Thoracic aorta (tissue), 2 donors: ENCODE measurements at places on chromosomes 6 and 20.

GRCh38 chr6:53358440-53359094 is 9.8 kb upstream of the ELOVL5 start:
- no peak for DNase-seq

GRCh38 chr6:49913636-49914375 is 47.5 kb upstream of the CRISP1 start:
- DNase-seq: no peak

GRCh38 chr6:158543606-158544185 is 16.2 kb upstream of the TMEM181 start:
- DNase-seq: no peak

DNA sequence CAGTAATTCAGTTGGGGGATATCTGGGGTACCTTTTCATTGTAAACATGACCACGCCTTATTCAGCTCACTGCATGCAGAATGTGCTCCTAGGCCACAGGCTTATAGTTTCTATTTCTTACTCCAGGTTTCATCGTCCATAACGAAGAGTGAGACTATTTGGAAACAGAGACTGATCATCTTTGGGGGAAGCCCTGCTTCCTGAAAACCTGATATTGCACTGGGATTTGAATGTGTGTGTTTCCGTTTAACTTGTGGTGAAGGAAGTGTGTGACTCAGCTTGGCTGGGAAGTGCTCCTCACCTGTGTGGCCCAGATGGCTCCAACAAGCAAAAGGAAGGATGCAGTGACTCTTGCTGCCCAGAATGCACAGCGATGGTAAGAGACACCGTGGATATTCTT is 19.6 kb upstream of the LTV1 start:
- no peak for DNase-seq

GRCh38 chr6:12278915-12279314 is 11.2 kb upstream of the EDN1 start:
- no peak for DNase-seq

- no peak for DNase-seq
Measured at GRCh38 chr6:158416883-158417759, 104.9 kb downstream of the TULP4 start.

GRCh38 chr6:46444772-46445454 is 46.3 kb downstream of the RCAN2 start:
- no peak for DNase-seq

GRCh38 chr20:17529586-17529985 is 1.6 kb downstream of the BFSP1 start:
- DNase-seq: no peak

GRCh38 chr20:9441948-9442347 is 72.4 kb upstream of the LAMP5 start:
- DNase-seq: no peak

- DNase-seq: no peak
Measured at GRCh38 chr20:23048283-23049200, 930 bp downstream of the THBD start.

DNA sequence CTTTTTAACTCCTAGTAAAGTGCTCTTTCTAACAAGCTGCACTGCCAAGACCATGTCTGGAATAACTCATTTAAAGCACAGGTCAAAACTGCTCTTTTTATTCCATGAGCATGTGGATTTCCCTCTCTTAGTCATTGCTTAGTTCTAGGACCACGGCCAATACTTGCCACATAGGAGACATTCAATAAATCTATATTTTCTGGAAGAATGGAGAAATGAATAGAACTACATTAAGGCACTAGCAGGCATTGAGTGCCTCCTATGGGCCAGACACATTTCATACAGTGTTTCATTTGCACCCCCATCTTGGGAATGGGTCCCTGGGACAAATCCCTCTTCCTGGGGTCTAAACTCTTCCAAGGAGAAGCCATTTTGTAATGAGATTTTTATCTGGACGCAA is 552.8 kb upstream of the CITED2 start:
- DNase-seq: no peak

DNA sequence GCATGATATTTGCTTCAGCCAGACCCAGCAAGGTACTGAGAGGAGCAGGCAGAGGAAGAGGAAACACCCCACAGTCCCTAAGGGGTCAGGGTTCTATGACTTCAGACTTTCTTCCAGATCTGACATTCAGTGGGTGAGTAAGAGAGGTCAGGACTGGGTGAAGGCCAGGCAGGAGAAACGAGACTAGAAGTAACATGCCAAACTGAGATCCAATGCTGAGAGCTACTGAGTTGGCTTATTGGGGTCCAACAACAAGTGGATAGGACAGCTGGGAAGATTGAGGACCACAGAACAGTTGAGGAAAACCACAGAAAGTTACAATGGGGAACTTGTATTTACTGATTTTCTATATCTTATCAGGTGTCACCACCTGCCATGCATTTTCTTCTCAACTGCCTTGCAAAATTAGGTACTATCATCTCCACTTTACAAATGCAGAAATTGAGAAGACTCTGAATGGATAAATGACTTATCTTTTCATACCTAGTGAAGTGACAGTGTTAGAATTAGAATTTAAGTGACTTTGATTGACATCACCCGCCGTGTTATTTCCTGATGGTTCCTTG is 43.8 kb upstream of the HIVEP1 start:
- DNase-seq: no peak

DNA sequence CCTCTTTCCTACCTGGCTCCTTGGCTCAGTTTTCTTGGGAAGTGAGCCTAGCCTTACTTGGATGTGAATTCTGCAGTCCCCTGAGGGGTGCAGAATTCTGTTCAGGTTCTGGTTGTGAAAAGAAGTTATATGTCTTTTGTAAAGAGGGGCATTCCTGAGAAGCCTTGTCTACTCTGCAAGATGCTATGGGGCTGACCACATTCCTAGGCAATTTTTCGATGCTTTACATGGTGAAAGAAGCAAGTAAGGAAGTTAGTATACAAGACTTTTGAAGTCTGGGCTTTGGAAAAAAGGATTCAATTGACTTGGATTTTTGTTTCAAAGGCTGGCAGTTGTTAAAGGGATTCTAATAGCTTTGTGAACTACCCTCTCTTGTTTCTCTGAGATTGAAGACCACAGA is 167.9 kb upstream of the STMND1 start:
- no peak for DNase-seq

DNA sequence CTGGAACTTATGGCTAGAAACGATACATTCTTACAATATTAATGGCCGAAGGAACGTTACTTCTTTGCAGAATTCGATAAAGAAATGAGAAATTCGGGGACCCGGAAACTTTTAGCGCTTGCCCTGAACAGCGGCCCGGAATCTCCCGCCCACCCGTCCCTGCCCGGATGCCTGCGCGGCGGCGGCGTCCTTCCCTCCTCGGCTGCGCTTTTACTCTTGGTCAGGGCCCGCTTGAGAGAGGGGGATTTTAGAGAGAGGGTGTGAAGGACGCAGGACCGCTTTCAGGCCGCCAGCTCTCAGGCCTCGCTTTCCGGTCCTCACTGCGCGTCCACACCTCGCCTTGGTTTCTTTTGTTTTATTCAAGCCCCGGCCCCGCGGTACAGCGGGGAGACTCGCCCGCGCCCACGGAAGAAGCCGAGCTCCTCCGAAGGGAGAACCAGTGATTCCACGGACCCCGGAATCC is 243.7 kb downstream of the ARID1B start:
- DNase-seq: peak; percentile 10
